ENCODE measurements at places on chromosomes 5 and 9. TPM values are rescaled to one million over a fixed set of nuclear protein-coding genes. Genes with fewer than 3 reads are reported as not detected.

TAF11L5 gene
- not detected for total RNA-seq

SPACA9 gene
- 0.40 TPM for total RNA-seq

ABCA1 gene
- total RNA-seq = 0.09 TPM

SOHLH1 gene
- 0.29 TPM for total RNA-seq

OR1J2 gene
- total RNA-seq = not detected

FAM151B gene
- not detected for total RNA-seq

KCTD16 gene
- not detected for total RNA-seq

FGF1 gene
- total RNA-seq = not detected

Data from K562 (cell line).